ENCODE measurements at places on chromosomes 4 and X. TPM values are rescaled to one million over a fixed set of nuclear protein-coding genes. Genes with fewer than 3 reads are reported as not detected.

Gene AMOT
- total RNA-seq, result 10.7 TPM

Gene ERVMER34-1
- 0.94 TPM for total RNA-seq

Gene STK26
- total RNA-seq, result 17.2 TPM

Gene KIF4A
- 0.84 TPM for total RNA-seq

Gene HS6ST2
- not detected for total RNA-seq

Gene PABPC5
- total RNA-seq, result 2.1 TPM

Gene OPRPN
- total RNA-seq, result not detected

Gene GLUD2
- 0.34 TPM for total RNA-seq
